ENCODE measurements at places on chromosomes 2 and 18.

GRCh38 chr18:2967357-2967756 is 45.6 kb downstream of the LPIN2 start:
- no peak for DNase-seq

- DNase-seq: no peak
Measured at GRCh38 chr2:190582736-190583506, 48.4 kb upstream of the NEMP2 start.

DNA sequence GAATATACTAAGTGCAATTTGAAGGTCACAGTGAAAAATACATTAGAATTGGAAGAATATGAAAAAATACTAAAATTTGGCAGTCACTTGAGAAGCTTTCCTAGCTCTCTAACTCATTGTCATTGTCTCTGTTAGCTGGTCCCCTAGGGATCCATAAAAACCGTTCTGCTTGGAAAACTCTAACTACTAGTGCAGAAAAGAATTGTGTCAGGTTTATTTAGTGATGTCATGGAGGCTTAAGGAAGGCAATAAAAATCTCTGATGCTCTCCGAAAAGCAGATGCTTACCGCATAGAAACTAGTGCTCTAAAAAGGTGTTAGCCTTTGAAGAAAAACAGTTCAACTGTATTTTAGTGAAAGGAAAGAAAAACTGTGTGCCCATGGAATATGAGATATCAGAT is 150.1 kb upstream of the DLGAP1 start:
- DNase-seq: no peak

GRCh38 chr2:95087379-95087778 is 34.2 kb downstream of the MRPS5 start:
- DNase-seq: no peak

DNA sequence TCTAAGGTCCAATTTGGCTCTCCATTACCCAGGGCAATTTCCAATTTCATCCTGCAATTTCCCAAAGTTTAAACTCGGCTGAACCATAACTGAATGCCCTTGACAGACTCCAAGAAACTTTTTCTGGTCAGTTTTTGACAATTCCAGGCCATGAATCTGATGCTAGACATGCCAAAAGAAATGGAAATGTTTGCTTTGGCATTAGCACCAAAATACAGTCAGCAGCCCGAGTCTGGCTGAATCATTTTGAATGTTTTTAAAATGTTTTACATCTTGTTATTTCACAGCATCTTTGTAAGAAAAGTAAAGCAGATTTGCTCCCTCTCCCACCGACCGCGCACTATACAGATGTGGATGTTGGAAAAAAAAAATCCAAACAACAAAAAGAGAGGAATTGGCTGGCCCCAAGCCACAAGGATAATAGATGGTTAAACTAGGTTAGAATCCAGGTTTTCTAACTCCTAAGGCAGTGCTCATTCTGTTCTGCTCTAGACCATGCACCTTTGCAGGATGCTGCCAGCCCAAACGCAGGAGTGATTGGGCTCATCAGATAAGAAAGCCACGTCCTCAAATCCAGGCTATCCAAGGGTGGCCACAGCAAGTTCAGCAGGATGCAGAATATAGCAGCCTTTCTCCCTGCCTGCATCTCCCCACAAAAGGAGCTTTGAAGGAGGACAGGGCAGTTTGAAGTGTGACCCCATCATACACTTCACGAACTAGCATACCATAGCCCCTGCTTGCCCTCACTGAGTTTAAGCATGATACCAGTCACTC is 167.5 kb downstream of the ALK start:
- DNase-seq: no peak

DNA sequence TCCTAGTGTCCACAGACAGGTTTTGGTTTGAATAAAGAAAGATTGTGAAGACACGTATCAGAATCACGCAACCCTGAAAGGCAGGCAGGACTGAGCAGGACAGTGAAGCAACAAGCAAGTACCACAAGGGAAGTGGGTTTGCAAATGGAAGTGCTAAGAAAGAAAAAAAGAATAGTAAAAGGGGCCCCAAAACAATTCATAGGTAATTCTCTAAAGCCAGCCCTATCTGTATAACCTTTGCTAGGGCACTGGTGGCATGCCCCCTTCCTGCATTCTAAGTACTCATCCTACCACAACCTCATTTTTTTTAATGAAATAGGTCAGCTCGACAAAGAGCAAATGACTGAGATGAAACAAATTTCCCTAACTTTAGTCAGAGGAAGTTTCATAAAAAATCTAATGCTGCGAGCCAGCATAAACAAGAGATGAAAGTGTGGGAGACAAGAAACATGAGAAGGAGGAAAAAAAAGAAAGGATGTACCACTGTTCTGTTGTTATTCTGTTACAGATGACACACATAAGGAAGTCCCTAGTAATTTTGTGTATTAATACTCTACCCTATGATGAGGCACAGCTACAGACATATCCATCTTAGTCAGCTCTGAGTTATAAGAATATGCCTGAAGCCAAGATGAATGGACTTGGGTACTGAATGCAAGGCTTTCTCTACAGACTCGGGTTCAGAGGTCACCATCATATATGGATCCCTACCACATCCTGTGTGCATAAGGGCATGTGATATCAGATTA is 32.2 kb downstream of the IKZF2 start:
- no peak for DNase-seq

DNA sequence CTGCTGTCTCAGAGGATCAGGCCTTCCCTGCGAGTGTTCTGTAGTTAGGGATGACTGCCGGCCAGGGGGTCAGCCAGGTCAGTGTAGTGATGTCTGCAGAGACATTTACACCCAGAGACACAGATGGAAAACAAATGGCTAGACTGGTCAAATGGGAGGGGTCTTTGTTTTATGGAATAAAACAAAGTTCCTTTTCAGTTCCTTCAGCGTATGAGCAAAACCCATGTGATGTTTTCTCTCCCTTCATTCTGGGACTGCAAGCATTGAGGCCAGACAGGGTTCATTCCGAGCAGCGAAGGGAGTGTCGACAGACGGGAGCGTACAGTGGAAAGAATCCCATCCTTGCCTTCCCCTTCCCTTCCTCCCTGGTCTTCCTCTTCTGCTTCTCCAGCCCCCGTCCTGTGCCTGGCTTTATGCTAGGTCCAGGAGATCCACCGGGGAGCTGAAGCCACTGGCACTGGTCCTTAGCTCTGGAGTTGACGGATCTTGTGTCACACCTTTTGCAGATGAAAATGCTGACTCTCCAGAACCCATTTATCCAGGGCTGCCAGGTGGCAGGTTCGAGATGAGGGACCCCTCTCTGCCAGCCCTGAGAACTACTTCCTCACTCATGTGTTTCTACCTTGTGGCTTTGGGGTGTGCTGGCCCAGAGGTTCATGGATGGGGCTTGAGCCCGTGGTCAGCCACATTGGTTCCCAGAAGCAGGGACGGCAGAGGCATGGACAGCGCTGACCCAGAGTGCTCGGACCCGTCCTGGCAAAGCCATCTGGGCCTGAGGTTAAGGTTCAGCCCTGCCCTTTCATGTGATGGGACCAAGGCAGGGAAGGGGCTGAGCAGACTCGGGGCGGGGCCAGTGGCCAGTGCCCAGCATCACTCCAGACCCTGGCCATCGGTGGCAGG is 24.2 kb downstream of the ITGB1BP1 start:
- no peak for DNase-seq

DNA sequence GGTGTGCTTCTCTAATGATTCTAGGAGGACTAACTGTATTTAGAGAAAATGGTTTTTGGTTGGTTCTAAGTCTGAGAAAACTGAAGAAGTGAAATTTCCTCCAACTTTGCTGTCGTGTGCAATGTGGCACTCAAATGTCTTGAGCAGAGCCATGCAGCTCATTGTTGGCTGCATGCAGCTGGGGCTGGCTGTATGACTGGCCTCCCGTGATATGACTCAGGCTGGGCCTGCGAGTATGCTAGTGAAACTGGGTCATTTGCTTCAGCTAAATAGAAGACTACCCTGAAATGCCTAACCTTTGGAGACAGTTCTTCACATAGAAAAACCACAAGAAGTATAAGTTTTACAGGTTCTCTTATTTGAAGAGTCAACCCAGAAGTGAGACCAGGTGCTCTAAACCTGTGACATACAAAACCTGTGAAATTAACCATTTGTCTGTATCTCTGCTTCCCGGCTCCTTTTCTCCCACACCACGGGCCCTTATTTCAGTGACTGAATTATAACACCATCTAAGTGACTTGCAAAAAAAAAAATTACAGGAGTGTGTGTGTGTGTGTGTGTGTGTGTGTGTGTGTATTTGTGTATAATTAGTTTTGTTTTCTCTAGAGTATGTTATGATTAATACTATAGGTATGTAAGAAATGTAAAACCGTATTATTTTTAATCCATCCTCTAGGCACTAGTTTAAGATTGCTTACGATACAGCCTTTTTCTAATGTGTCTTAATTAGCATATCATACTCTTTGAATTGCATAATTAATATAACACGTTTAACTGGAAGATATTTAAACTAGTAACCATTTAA is 15.9 kb downstream of the POLI start:
- DNase-seq: no peak

DNA sequence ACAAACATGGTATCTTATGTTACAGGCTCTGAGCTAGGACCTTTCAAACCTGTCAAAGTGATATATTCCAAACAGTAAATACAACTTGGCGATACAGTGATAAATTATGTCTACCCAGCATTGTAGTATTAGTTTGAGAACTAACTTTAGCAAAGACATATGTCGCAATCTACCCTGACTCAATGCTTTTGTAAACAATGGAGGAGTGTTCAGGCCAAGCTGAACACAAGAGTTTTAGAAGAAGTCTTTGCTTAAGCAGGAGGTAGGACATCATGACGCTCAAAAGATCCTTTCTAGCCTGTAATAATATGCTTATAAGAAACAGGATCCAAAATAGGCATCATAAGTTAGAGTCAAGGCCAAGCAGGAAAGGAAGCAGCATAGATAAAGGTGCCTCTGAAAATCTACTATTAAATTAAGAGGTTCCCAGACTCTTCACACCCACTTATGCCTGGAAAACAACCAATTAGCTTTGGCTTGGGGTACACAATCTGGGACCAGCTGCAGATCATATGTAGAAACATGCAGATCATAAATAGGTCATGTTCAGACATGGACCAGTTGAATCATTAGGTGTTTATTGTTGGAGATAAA is 132.5 kb downstream of the CSRNP3 start:
- DNase-seq: no peak

GRCh38 chr2:62475172-62476011 is 30.6 kb downstream of the TMEM17 start:
- DNase-seq: no peak

GRCh38 chr2:28101892-28102291 is 211.4 kb downstream of the BABAM2 start:
- DNase-seq: no peak

- no peak for DNase-seq
Measured at GRCh38 chr2:126200538-126200937, 455.4 kb upstream of the GYPC start.

GRCh38 chr2:59093571-59093970 is 852.4 kb upstream of the FANCL start:
- DNase-seq: no peak

GRCh38 chr18:77049938-77050337 is 82.6 kb downstream of the MBP start:
- DNase-seq: no peak

- no peak for DNase-seq
Measured at GRCh38 chr2:21820271-21820670, 696.5 kb downstream of the TDRD15 start.

GRCh38 chr2:144597894-144598593 is 78.1 kb upstream of the ZEB2 start:
- DNase-seq: no peak

GRCh38 chr2:96940001-96940615 is 46.3 kb downstream of the FAM178B start:
- DNase-seq: no peak

DNA sequence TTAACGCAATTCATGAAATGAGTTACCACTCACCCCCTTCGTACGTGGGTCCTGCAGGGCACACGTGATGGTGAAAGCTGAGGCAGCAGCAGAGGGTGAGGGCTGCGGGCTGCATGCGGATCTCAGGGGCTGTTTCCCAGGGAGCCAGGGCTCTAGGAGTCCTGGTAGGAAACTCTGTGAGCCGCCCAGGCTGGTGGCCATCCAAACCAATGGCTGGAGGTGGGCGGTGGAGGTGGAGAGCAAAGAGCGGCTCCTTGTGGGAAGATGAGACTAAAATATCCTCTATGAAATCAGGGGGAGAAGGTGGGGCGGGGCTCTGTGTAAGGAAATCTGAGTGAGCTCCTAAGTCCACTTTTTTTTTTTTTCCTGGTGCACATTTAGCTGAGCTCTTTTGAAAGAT is 120.1 kb upstream of the SLC1A4 start:
- no peak for DNase-seq

DNA sequence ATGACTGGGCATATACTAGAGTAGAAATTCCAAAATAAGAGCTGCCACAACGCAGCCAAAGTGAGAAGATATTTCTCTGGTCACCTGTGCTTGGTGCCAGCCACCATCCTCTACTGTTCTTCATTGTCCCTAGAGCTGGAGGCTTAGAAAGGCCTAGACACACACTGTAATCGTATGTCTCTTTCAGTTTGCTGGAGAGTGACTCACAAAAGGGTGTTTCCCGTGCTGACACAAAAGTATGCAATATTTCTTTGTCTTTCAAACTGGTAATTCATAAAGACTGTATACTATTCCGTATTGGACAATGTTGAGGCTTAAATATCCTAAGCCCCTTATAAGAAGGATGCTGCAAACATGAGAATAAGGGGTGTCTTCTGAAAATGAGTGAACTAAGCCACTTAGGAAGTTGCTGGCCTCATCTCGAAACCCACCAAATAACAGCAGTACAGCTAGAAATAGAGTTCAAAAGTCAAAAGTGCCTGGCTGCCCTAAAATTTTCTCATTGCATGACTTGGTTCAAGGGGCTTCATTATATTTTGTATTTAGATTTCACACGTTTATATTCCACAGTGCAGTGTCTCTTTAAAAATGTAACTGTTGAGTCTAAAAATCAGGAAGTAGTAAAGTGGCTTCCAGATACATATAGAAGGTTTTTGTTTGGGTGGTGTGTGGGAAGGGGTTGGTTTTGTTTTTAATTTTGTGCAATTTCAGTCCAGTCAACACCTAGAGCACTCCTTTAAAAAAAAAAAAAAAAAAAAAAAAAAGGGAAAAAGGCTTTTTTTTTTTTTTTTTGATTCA is 601.1 kb downstream of the ARHGAP15 start:
- DNase-seq: no peak

- DNase-seq: no peak
Measured at GRCh38 chr2:200586644-200586975, 796 bp downstream of the AOX1 start.

DNA sequence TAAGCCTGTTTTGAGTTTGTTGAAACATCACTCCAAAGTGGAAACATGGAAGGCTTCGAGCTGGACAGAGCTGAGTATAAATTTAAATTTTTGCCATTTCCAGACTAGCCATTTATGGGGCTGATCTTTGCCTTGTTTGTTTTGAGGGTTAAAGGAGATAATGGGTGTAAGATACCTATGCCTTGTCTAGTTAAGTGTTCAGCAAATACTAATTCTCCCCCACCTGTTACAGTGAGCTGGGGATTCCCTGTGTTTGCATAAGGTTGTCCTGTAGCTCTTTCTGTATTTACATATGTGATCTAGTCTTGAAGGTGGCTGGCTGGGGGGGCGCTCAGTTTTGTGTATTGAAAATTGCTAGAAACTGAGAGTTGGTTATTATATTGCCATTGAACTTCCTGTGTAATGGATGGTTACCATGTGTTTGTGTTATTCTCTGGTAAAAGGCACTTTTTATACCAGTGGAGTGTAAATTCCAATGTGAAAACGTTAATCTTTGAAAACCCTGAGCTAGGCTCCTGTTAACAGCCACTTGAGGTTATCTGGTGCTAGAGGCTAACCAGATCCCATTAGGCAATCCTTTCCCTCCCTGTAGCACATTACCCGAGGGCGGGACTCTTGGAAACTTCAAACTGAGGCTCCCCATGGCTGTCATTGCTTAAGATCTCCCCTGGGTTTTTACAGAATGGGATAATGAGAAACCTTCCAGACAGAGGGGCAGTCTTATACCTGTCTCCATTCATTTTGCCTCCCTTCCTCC is 26.7 kb downstream of the TANC1 start:
- no peak for DNase-seq

Data from activated naive CD4-positive, alpha-beta T cell (primary cell).